Mesenteric fat pad (tissue), 1 donor: ENCODE measurements at places on chromosomes 13 and 19.
A peak's percentile ranks its signal among the peaks of the same experiment; 100 is the strongest.

DNA sequence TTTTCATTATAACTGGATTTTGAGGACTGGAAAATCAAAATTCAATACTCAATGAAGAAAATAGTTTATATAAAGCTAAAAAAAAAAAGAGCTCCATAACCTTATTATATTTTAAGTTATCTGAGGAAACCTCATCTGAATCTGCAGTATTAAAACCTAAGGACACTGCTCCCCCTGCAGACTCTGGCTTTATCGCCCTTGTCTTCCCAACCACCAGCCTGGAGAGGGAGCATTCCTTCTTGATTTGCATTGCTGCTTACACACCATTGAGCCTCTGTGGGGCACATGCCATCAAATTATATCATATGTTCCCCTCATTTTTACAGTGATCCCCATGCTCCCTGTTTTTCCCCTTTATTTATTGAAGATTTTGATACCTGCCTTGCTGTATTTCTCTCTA, 871.4 kb upstream of the GPC6 start:
- no peak for DNase-seq

- DNase-seq: no peak
Observed at GRCh38 chr19:4337906-4338440, 654 bp downstream of the STAP2 start.

GRCh38 chr19:1991018-1991913, 24.2 kb downstream of the BTBD2 start:
- DNase-seq: no peak

- DNase-seq: no peak
Observed at GRCh38 chr19:1251330-1252220, 3.2 kb downstream of the MIDN start.

DNA sequence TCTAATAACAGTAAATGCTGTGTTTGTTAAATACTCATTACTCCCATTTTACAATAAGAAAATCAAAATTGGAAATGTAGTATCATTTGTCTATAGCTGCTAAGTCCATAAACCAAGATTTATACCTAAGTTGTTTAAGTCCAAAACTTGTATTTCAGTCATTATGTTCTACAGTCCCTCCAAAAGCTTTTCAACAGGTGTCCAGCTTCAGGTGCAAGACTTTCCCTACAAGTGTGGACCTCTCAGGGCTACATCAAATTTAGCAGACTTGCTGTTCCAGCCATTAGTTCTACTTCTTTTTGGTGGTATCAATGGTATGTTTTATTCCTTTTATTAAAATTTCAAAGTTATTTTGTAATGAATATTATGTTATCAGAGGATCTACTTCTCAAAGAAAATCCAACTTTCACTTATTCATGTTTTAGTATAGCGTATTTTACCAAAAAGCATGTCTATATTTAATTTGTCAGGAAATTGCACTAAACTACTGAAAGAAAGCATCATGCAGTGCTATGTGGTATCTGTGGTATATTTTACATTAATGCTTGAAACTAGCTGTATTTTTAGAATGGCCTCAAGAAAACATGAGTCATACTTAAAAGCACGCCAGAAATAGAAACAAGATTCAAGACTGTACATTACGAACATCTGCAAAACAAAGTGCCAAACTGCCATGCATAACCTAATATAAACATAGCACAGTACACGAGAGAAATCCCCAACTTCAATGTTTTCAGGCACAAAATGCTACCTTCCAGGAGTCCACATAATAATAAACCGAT, 44.5 kb downstream of the VWA8 start:
- no peak for DNase-seq

- no peak for DNase-seq
Observed at GRCh38 chr13:46621792-46622629, 69.0 kb downstream of the LRCH1 start.

GRCh38 chr13:30466358-30466714, 600 bp upstream of the HMGB1 start:
- DNase-seq: no peak

- no peak for DNase-seq
Observed at GRCh38 chr13:42247883-42248282, 24.1 kb upstream of the AKAP11 start.

DNA sequence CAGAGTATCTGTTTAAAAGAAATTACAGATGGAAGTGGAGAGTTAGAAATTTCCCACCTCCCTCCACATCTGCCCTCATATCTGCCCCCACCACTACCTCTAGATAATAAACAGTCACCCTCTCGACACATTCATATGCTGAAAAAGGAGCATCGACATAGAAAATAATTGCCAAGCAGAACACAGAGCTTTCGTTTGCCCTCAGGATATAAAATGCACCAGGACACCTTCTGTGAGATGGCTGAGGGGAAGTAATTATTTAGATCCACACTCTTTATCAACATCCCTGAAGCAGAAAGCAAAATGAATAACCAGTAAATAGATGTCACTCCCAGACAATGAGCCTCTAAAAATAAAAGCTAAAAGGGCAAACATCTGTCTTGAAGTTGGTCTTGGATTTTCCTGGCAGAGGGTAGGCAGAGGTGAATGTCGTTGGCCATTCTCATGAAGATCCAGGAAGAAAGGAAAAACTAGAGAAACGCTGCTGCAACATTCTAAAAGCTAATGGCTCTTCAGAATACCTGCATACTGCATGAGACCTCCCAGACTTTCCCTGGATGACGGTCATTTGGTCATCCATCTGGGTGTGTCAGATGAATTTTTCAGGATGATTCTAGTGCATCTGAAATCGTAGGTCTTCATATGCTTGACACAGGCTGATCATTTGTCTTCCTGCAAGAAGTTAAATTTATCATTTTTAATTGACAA, 527.5 kb downstream of the RFC3 start:
- no peak for DNase-seq

DNA sequence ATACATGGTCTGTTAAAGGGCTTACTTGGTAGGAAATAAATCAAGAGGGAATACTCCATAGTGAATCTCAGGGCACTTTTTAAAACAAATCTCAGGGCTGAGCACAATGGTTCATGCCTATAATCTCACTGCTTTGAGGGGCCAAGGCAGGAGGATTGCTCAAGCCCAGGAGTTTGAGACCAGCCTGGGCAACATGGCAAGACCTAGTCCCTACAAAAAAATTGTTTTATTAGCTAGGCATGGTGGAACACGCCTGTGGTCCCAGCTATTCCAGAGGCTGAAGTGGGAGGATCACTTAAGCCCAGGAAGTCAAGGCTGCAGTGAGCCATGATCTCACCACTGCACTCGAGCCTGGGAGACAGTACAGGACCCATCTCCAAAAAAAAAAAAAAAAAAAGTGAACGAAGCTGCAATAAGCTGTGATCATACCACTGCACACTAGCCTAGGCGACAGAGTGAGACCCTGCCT, 25.2 kb downstream of the ABCC4 start:
- no peak for DNase-seq

DNA sequence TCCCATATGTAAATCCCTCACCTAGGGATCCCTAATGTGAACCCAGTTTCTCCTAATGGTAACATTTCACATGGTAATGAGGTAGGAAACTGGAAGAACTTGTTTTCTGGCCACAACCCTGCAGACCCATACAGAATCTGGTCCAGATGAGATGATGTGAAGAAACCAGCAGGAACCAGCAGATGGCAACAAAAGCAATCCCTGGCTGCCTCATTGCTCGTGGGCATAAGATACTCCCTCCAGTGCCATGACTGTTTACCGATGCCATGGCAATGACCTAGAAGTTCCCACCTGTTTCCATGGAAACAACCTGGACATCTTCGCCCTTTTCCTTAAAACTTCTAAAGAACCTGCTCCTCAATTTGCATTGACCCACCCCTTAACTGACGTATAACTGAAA, 1.4 kb upstream of the CD209 start:
- DNase-seq: no peak

GRCh38 chr19:45180936-45181335, 2.4 kb downstream of the BLOC1S3 start:
- DNase-seq: no peak

- no peak for DNase-seq
Observed at GRCh38 chr13:45704854-45705695, 3.0 kb downstream of the CBY2 start.

GRCh38 chr19:756236-756635, 5.3 kb downstream of the MISP start:
- DNase-seq: no peak

- no peak for DNase-seq
Observed at GRCh38 chr19:38004186-38004520, 97.1 kb downstream of the SIPA1L3 start.

DNA sequence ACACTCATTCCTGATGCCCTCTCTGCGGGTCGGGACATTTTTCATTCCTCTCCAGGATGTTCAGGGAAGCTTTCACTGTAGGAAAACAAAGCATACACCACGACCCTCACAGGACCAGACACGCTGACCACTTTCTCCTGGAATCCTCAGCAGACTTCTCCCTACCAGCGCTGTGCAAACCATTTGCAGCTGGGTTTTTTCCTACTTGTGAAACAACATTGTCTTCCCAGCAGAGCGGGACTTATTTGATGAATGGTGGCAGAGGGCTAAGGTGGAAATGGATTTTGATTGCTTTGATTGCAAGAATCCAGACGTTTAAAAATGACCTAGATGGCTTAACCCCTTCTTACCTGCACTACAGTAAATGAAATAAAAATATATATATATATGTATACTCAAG, 265.9 kb downstream of the TBC1D4 start:
- no peak for DNase-seq

DNA sequence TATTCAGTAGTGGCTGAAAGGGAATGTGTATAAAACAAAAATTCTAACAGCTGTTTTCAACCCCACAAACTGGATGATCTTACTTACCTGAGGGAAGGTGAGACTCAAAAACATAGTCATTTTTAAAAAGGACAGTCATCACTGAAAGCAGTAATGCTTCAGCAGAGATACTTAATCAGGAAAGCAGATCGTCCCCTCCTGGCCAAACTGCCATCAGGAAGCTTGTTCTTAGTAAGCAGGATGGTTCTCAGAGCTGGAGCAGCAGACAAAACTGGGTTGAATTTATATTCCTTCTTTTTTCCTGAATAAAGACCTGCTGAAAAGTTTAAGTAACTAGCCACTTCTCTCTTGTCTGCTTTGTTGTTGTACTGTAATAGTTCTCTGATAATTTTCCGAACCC, 1156.5 kb downstream of the OLFM4 start:
- DNase-seq: no peak

GRCh38 chr19:30704771-30705330, 332.7 kb downstream of the ZNF536 start:
- DNase-seq: no peak

DNA sequence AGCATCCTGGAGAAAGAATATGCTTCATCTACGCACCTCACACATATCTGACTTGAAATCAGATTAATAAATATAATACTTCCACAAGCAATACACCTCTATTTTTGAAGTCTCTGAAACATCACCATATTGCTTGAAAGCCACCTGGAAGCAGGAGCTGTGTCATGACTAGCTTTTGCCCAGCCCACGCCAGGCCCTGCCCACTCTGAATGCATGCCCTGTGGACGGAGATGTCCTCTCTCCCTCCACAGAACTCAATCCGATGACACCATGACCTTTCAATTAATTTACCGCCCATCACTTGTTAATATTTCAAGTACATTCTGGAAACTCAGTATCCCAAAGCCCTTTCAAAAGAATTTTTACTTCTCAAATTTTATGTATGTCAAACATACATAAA, 108.0 kb downstream of the TBC1D4 start:
- no peak for DNase-seq

DNA sequence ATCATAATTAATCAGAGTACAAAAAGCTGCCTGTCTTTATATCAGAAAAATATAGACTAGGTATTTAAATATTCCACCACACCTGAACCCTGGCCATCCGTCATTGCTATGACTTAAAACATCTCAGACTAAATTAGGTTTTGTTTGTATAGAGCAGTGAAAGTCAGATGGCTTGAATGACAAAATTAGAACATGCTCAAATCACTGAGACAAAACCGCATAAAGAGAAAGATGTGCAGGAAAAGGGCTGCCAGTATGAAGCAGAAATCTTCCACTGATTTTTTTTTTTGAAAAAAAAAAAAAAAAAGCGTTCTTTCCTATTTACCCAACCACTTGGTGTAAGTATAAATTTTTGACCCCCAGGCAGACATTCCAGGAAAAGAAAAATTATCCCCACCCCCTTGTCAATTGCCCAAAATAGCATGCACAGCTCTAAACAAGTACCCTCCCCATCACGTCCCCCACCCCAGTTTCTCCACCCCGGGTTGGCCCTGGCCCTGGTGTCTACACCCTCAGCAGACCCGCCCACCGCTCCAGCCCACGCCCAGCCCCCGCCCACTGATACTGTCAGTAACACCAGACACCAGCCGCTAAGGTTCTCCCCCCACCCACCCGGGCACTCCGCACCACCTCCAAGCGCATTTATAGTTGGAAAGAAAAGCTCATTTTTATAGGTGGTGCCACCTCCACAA, 118.6 kb downstream of the URI1 start:
- DNase-seq: peak; percentile 16

DNA sequence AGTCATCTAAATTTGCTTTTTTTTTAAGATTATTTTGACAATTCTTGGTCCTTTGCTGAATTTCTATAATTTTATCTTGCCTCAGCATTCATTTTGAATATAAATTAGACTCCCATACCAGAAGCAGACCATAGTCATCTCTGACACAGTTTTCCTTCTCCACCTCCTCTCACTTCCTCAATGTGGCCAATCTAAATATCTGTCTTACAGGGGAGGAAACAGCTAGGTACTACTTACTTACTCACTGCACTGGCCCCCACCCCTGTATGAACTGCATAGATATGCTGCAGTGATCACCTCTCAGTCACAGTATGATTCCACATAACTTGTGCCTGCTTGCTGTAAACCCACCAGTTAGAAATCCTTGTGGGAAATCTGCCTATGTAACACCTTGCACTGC, 665.6 kb downstream of the FGF9 start:
- DNase-seq: no peak

GRCh38 chr13:46211116-46211482, 629 bp upstream of the LRRC63 start:
- no peak for DNase-seq

- DNase-seq: no peak
Observed at GRCh38 chr19:55641426-55642152, 787 bp downstream of the ZNF580 start.

- DNase-seq: no peak
Observed at GRCh38 chr19:45659096-45659729, 8.8 kb upstream of the GIPR start.

DNA sequence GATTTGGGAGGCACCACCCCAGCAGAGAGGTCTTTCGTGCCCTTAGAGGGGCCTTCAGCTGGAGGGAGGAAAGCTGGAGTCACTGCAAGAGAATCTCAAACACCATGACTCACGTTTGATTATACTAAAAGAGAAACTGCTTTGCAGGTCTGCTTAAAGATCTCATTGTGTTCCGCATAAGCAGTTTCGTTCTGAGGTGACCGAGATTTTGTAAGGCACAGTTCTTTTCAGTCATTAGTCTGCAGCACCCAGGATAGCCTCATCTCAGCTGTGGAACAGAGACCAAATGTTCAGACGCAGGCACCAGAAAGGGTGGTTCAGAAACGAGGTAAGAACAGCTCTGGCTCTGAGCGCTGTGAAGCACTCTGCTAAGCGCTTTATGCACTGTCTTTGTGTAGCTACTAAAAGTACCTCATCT, 71.2 kb upstream of the GTF3A start:
- DNase-seq: no peak

- DNase-seq: no peak
Observed at GRCh38 chr19:3642987-3643673, 16.5 kb upstream of the CACTIN start.
